ENCODE measurements at places on chromosomes 11 and 22.

DNA sequence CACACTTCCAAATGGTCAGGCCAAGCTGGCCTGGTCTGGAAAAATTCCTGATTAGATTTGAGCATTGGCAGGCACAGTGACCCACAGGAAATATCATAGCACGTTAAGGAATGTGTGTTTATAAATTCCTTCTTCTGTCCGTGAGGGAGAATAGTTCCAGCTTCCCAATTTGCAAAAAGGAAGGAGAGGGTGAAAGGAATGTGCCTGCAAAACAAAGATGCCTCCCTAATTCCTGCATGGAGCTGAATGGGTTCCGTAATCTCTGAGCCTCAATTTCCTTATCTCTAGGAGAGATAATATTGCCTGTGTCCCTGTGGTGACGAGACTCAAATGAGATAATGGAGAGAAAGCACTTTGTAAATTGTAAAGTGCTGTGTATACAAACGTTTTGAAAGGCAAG is 105.1 kb downstream of the FEZ1 start:
- DNase-seq = no peak

DNA sequence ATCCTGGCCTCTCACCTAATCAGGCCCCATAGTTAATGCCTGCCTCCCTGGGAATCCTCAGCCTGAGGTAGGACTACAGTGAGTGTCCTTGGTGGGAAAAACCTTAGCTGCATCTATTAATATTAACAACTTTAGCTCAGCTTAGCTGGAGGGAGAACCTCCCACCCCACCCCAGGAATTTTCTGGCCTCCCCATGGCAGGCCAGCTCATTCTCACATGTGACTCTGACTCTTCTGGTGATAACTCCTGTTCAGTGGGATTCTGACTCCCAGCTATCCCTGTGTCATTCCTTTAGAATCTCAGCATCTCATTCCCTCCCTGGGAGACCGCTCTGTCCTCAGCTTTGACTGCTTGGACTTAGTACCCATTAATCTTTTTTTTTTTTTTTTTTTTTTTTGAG is 14.5 kb downstream of the ART5 start:
- no peak for DNase-seq

DNA sequence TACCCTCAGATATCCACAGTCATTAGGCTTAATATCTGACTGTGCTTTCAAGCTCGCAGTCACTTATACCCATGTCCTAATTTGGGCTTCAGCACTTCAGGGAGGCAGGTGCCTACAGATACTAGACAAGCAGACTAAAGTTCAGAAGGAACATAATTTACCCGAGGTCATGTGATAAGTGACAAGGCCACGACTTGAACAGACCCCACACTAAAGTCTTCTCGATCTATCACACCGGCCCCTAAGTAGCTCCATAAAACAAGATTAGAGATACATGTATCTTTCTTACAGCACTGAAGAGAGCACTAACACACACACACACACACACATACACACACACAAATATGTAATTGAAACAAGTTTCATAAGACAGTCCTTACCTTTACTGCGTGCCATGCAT is 32.6 kb downstream of the TOM1 start:
- no peak for DNase-seq

GRCh38 chr11:65013130-65013887 is 651 bp upstream of the ARL2 start:
- DNase-seq = peak; percentile 94

DNA sequence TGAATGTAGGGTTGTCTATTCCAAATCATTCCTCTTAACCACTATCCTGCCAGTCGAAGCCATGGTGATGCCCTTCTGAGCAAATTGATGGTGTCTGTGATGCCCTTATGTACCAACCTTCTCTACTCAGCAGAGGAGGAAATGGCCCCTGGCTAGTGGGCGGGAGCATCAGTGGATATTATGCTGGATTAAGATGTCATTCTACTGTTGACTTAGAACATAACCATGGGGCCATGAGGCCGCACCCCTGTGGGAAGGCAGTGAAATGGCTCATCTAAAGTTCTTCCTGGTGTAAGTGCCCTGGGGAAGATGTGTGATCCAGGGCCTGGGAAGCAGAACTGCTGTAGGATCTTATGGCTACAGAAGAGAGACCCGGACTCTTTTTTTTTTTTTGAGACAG is 20.7 kb upstream of the P2RY2 start:
- DNase-seq = peak; percentile 43

DNA sequence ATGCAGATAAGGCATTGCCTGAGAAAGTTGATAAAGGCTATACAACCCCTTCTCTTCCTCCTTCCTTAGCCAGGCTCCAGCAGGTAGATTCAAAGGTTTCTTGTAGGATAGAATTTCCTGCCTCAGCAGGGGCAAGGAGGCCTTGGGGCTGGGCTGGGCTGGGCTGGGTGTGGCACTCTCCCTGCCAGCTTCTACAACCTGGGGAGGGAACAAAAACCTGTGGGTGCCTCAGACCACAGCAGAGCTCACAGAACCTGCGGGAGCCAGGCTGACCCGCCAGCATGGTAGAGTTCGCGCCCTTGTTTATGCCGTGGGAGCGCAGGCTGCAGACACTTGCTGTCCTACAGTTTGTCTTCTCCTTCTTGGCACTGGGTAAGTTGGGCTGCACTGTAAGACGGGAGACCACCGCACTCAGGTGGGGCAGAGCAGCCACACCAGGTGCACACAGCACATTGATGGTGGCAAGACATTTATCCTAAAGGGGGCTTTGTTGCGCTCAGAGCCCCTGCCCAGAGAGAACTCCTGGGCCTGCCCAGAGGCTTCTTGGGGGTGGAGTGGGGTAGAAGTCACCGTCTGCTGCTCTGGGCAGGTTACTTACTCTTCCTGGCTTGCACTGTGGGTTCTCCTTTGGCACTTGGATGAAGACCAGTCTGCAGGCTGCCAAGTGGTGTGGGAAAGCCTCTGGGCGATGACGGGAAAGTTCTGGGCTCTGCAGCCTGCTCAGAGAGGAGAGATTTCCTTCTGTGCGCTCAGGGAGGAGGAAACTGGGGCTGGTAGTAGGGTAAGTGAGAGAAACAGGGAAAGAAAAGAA is at the start of gene MOGAT2:
Gene MOGAT2 (plus strand): TSS at position 231 of the 811 bp plus-strand sequence. CDS start 51 bp downstream, at position 282.
- no peak for DNase-seq

DNA sequence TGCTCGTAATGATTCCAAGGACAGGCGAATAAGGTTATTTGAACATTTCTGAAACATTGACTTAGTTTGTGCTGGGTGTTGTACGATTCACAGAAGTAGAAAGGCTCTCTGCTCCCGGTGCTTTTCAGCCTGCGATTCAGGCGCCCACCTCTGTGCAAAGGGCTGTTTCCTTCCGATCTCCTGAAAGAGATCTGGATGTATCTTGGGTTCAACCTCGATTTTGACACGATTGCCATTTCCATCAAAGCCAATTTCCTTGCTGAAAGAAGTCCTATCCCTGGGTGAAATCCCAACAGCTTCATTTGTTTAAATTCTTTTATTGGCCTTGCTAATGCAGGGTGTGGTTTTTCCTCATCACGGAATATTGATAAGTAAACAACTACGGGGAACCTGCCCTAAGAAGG is 1.1 kb upstream of the ZC3H12C start:
- no peak for DNase-seq

DNA sequence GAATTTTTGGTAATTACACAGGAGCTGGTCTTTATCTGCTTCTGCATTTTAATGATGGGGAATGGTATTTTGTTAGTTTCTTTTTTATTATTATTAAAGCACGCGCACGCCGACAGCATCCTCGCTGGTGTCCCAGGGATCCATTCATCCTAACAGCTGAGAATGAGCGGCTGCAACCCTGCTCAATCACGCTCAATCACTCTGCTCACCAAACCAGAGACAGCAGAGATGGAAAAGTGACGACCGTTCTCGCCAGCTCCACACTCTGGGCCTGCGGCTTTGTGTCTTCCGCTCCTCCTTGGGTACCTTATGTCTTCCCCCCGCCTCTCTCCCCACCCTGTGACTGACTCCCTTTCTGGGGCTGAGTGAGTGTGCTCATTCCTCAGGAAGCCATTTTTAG is 84.5 kb downstream of the DSCAML1 start:
- no peak for DNase-seq

GRCh38 chr11:19652623-19653375 is 59.8 kb upstream of the NAV2 start:
- DNase-seq = no peak

GRCh38 chr11:100942016-100942415 is 187.6 kb downstream of the PGR start:
- no peak for DNase-seq

GRCh38 chr22:42664976-42665831 is 16.0 kb upstream of the CYB5R3 start:
- DNase-seq = no peak

DNA sequence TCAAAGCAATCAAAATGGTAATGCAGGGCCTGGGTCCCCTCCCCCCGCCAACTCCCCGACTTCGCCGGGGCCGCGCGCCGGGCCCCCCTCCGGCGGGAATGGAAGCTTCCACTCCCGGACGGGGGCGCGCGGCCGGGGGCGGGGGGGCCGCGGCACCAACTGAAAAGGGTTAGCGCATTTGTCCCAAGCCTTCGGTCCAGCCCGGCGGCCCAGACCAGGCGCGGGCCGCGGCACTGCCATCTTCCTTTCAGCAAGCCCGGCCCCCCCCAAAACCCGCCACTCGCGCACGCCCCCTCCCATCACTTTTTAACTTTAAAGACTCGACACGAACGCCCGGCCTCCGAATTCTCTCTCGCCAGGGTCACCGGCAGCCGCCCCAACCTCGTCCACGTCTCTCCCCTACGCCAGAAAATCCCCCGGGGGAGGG is 2.8 kb downstream of the PHF21B start:
- DNase-seq = no peak

GRCh38 chr22:39115977-39116621 is 19.1 kb downstream of the APOBEC3H start:
- DNase-seq = no peak

DNA sequence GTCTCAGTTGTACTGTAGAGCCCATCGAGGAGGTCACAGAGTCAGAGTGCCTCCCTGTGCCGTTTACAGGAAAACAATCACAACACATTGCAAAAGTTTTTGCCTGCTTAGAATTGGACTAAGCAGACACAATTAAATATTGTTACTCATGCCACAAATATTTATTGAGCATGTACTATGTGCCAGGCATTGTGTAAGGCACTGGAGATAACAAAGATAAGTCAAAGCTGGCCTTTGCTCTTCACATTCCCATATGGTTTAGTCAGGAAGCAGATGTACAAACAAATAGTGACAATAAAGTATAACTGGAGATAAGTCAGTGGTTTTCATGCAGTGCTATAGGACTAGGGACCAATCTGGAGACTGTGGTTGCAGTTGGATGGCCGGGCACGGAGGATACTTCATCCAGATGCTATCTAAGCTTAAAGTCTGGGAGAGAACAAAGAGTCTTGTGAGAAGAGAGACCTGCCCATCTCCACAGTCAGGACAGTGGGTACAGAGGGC is 550.7 kb downstream of the INSC start:
- no peak for DNase-seq

GRCh38 chr11:3944198-3944597 is 88.7 kb downstream of the STIM1 start:
- DNase-seq = peak; percentile 21

DNA sequence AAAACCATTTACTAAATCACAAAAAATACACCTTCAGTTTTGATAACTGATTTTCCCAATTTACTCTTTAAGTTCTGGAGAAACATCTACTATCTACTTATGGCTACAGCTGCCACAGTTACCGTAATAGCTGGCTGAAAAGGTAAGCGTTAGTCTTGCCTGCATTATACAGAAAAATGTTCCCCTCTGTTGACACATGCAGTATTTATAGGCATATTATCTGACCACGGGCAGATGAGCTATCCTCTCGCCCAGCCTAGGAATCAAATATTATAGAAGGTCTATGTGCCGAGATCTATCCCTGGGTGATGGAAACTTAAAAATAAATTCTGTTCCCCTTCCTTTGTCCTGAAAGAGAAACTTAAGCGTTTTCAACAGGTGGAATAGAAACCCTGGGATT is 283.8 kb downstream of the CADM1 start:
- DNase-seq = no peak

DNA sequence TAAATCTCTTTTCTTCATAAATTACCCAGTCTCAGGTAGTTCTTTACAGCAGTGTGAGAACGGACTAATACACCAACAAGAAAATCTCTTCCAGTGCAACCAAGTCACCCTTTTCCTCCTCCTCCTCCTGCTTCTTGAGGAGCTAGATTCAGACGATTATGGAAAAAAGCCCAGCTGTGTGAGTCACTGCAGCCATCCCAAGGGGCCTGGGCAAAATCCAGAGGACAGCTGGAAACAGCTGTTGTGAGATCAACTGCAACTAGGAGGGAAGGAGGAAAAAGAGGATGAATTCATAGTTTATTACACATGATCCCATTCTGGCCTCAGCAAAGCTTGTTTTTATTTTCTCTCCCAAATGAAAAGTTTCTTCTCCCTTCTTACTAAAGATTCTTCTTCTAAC is 32.9 kb downstream of the RBFOX2 start:
- DNase-seq = no peak

DNA sequence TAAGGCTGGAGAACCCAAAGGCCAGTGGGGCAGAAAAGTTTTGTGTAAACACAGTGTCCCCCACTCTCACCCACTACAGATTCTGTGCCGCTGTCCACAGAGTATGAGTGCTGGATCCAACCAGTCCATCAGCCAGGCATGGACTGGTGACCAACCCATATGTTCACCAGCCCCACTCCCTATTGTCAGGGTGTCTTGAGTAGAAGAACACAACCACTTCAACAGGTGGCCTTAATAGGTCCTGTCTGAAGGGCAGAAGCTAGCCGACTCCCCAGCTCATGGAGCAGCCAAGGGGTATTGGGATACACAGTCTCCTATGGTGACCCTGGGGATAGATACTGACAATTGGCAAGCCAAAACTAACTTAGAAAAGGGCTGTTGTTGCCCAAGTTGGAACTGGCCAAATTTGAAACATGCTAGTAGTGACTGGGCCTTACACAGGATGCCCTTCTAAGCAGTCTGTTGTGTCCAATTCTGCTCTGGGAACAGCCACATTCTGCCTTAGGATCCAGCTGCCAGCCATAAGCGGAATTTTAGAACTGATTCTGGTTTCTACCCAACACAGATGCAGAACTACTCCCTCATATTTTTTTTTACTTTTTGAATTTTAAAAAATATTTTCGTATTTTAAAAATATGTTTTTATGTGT is 19.8 kb upstream of the PGM2L1 start:
- no peak for DNase-seq

GRCh38 chr22:18133452-18133851 is 16.5 kb upstream of the USP18 start:
- no peak for DNase-seq

- DNase-seq = no peak
Measured at GRCh38 chr11:118086913-118087768, at the start of gene SMIM35. Gene SMIM35 (minus strand): TSS chr11:118086963. CDS start chr11:118086757, 206 bp downstream.

GRCh38 chr22:47294222-47294532 is 531.7 kb downstream of the TBC1D22A start:
- DNase-seq = no peak

DNA sequence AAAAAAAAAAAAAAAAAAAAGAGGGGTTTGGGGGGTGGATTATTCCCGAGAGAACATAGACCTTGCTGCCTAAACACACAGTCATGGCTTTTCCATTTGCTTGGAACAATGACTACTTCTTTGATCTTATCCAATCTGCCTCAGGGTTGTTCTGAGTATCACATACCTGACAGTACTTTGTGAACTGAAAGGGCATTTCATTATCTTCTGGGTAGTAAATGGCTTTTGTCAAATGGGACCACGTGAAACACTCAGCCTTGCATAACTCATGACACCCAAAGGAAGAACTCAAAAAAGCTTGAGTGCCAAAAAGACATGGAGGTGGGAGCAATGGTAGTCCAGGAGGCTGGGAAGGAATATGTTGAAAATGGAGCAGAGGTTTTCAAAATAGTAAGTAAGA is 123.2 kb upstream of the BID start:
- no peak for DNase-seq
